ENCODE measurements at places on chromosomes 4 and X. TPM values are rescaled to one million over a fixed set of nuclear protein-coding genes. Genes with fewer than 3 reads are reported as not detected.

TKTL1 gene
- total RNA-seq = not detected

STPG2 gene
- 0.52 TPM for total RNA-seq

SYNPO2 gene
- 1.3 TPM for total RNA-seq

CT45A2 gene
- not detected for total RNA-seq

MAML3 gene
- total RNA-seq = 1.9 TPM

FHIP1A gene
- 2.6 TPM for total RNA-seq

C4orf50 gene
- not detected for total RNA-seq

WDFY3 gene
- 32.0 TPM for total RNA-seq

STK32B gene
- 0.52 TPM for total RNA-seq

AMMECR1 gene
- total RNA-seq = 13.6 TPM

FGF2 gene
- 24.0 TPM for total RNA-seq

CDKL2 gene
- total RNA-seq = 0.26 TPM

TLL1 gene
- 0.08 TPM for total RNA-seq

PARM1 gene
- 0.65 TPM for total RNA-seq

ATP6AP1 gene
- 60.7 TPM for total RNA-seq

Measured in epithelial cell of alveolus of lung (primary cell).